ENCODE measurements at places on chromosomes 4 and X. TPM values are rescaled to one million over a fixed set of nuclear protein-coding genes. Genes with fewer than 3 reads are reported as not detected.

DNA sequence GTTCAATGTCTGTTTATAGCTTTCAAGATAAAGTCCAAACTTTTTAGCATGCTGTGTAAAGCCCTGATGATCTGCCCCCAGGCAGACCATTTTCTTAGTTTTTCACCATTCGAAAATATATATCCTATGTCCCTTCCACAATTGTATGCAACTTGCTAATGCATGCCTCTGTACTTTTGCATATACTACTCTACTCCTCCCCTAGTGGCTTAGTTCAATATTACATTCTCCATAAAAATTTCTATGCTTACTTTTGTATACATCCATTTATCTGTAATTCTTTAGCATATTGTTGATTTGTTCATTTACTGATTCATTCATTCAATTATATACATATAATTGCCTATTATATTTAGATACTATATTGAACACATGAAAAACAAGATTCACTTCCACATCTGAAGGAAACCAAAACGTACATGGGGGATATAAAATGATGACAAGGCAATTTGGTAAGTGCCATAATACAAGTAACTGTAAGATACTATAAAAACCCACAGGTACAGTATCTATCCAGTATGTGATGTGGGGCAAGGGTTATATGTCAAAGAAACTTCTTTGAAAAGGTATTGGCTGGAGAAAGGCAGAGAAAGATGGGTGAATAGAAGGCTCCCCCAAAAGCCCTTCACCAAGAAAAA is 902.5 kb downstream of the FAM133A start:
- DNase-seq = no peak

- DNase-seq = no peak
Observed at GRCh38 chrX:102043380-102043779, 82.1 kb upstream of the TCEAL2 start.

DNA sequence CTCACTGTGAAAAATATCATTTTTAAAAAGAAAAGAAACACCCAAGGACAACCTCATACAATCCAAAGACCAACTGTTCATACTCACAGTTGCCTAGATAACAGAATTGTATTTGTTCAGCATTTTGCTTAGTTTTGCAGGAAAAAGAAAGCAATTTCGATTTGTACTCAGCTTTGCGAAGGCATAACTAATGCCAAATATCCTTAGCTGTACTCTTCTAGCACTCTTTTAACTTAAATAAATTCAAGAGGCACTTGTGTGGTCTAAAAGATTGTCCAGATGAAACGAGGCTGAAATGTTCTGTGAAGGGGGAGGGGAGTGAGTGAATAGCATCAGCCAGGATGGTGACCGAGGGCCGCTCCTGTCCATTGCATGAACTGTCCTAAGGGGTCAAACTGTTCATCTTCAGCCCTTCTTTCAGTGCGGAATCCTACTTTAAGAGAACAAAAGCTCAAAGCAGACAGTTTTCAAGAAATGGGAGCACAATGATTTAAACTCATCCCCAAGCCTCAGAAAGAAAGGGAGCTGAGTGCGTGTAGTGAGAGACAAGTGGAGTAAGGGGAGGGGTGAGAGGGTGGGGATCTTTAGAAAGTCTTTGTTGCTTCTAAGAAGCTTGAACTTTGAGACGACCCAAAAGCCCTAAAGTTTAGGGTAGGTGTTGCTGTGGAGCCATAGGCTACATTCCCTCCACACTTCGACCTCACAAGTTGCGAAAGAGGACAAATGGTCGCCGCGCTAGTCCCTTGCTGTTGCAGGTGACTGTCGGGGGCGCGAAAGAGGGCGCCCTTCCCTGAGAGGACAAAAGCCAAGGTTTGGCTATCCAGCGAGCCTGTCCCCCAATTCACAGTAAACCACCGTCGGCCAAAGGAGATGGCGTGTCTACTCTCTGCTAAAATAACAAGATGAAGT is 4.0 kb upstream of the NEUROG2 start:
- no peak for DNase-seq

GPR119 gene
- not detected for total RNA-seq

ARHGAP36 gene
- total RNA-seq = not detected

DNA sequence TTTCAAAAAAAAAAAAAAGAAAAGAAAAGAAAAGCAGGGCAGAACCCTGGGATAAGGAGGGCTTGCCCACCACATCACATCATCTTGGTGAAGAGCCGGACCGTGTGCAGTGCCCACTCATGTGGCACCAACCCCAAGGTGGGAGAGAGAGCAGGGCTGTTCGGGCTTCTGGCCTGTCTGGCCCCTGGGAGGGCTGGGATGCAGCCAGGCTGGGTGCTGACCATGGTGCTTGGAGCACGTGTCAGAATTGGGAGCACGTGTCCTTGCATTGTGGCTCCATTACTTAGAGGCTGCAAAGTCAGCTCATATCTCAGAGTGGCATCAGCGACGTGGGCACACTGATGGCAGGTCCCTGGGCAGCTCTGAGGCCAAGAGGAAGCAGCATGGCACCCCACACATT is 100.9 kb upstream of the AFAP1 start:
- no peak for DNase-seq

DNA sequence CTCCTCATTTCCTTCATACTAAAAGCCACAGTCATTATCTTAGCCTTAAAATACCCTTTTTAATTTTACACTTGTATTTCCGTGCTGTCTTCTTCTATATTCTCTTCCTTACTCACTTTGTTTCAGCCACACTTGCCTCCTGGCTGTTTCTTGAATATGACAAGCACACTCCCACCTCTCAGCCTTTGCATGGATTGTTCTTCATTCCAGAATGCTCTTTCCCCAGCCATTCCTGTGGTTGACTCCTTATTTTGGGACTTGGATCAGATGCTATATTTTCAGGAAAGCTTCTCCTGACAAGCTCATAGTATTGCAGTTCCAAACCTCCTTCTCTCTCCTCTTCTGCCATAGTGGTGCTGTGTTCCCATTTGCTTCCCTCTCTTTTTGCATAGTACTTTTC is 291.3 kb downstream of the PDHA2 start:
- DNase-seq = no peak

MTCP1 gene
- 6.6 TPM for total RNA-seq

DNA sequence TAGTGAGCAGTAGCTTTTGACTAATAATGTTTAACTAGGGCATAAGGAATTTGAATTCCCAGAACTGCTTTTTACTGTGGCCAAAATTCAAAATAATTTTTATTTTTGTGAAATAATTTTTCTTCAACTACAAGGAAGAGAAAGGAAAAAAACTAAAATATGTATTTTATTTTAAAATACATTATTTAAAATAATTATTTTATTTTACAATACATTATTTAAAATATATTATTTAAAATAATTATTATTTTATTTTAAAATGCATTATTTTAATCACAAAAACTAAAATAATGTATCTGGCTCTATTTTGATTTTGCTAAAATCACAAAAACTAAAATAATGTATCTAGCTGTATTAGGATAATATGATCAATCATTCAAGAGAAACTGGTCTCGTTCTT is 210.4 kb downstream of the RELL1 start:
- no peak for DNase-seq

DNA sequence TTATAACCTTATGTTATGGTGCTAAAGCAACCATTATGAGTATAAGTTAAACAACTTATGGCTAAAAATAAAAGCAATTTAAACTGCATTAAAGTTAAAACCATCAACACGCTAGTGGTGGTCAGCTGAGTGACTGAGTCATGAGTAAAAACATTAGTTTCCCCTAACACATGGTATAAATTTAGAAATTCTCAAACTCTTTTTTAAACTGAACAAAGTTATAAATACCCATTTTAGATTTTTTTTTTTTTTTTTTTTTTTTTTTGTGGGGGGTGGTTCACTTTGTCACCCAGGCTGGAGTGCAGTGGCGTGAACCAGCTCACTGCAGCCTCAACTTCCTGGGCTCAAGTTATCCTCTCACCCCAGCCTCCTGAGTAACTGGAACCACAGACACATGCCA is 5.4 kb upstream of the BBS7 start:
- no peak for DNase-seq

SYAP1 gene
- 23.6 TPM for total RNA-seq

- no peak for DNase-seq
Observed at GRCh38 chr4:117847849-117848248, 186.4 kb upstream of the NDST3 start.

STAP1 gene
- not detected for total RNA-seq

HSD17B10 gene
- total RNA-seq = 57.0 TPM

- DNase-seq = no peak
Observed at GRCh38 chrX:21728276-21728968, 29.5 kb downstream of the SMPX start.

CHIC2 gene
- total RNA-seq = 46.9 TPM

- no peak for DNase-seq
Observed at GRCh38 chr4:112219826-112220366, 11.7 kb upstream of the AP1AR start.

GRCh38 chr4:14892563-14892962 is 109.7 kb upstream of the CPEB2 start:
- DNase-seq = no peak

DNA sequence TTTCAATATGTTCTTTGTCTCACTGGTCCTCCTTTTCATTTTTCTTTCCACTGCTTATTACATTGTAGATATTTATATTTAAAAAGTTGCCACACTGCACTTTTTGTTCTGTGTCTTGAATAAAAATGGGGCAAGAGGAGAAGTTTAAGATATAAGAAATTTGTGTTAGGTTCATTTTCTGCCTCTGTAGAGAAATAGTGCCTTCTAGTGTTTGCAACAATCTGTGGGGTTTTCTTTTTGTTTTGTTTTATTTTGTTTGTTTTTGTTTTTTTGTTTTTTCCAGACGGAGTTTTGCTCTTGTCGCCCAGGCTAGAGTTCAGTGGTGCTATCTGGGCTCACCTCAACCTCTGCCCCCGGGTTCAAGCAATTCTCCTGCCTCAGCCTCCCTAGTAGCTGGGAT is 20.1 kb upstream of the SMIM14 start:
- DNase-seq = no peak

- no peak for DNase-seq
Observed at GRCh38 chrX:64642482-64642881, 247.2 kb upstream of the MTMR8 start.

DNA sequence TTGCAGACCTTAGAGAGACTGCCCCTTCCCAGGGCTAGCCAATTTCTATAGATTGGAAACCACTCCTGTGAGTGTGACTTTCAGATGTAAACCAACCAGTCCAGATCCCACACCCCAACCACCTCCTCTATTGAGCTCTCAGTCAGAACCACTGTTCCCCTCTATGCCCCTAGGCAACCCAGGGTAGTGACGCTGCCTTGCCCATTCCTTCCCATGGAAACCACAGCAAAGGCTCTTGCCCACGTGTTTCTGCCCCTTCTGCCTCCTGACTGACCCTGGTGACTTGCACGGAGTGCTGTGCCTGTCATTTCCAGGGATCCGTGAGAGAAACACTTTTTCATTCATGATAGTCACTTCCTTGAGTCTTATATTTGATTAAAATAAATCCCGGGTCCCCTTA is 32.4 kb downstream of the CYTL1 start:
- DNase-seq = no peak

- DNase-seq = no peak
Observed at GRCh38 chrX:77223046-77223445, 224.1 kb upstream of the FGF16 start.

DNA sequence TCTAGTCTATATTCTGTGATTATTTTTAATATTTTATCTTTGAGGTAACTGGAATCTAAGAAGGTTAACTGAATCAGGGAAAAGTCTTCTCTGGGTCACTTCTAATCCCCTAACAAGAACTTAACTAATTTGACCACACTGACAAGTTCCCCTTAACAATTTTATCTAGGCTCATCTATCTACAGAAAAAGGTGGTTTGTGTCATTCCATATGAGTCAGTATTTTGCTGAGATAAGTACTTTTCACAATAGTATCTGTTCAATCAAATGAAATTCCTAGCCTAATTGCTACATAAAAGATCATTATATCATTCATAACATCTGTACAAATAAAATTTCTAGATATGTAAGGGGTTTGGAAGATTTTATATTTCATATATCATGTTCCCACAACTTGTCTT is 45.6 kb downstream of the COL25A1 start:
- no peak for DNase-seq

- no peak for DNase-seq
Observed at GRCh38 chrX:78383594-78383993, 56.2 kb upstream of the CYSLTR1 start.

DNA sequence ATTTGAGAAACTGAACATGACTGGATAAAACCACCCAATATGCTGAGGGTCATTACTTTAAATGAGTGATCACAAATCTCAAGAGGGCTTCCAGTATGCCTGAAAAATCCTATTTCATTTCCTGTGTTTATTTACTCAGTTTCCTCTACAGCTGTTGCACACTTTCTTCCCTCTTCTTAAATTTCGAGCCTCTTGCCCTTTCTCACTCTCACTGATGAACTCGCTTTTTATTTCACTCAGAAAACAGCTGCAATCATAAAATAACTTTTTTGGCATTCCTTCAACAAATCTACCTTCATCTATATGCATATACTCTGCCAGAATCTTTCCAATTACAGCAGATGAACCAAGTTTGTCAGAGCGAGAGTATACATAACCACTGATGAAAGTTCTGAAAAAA is 101.3 kb downstream of the EIF4E start:
- no peak for DNase-seq

DNA sequence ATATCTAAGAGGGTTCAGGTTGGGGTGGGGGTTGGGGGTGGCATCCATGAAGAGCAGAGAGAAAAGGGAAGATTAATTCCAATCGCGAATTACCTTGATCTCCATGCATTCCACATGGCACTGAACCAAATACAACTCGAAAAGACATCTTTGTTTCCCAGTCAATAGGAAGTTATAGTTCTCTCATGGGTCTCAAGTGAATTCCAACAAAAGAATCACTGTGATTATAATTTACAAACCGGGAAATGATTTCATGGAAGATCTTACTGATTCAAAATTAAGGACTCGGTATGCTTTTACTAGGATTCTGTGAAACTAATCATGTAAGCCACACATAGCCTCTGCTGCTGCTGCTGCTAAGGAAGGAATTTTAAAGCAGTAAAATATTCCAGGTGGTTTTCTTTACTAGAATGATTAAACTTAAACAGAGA is 26.6 kb upstream of the AMELX start:
- no peak for DNase-seq

GRCh38 chr4:48812866-48813265 is 18.0 kb upstream of the OCIAD1 start:
- DNase-seq = no peak

MAGEC3 gene
- total RNA-seq = not detected

DNA sequence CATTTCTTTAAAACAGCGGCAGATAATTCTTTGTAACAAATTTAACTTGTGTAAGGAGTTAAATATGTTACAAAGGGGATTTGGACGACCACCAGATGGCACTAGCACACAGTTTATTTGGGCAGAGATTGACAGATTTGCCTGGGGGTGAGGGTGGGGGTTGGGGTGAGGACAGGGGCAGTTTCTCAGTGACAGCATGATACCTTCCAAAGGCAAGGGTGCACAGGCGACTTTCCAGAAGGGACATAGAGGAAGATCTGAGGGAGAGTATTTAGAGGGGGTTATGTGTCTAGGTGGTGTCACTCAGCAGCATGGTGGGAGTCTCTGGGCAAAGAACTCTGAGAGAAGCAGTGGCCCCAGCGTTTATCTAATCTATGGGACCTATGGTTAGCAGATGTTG is 9.6 kb upstream of the TMA16 start:
- DNase-seq = peak; percentile 29

ADGRL3 gene
- 1.1 TPM for total RNA-seq

RS1 gene
- total RNA-seq = not detected

ADAM29 gene
- not detected for total RNA-seq

DCAF4L1 gene
- not detected for total RNA-seq

GRCh38 chr4:156103311-156103710 is 149.6 kb upstream of the CTSO start:
- no peak for DNase-seq

UGT2A2 gene
- not detected for total RNA-seq

GRCh38 chr4:4332529-4332928 is 42.5 kb downstream of the ZBTB49 start:
- no peak for DNase-seq

GRCh38 chr4:71729856-71730255 is 54.0 kb downstream of the GC start:
- no peak for DNase-seq

All from glomerular endothelial cell (primary cell).